ENCODE measurements at places on chromosomes 6 and 20.

DNA sequence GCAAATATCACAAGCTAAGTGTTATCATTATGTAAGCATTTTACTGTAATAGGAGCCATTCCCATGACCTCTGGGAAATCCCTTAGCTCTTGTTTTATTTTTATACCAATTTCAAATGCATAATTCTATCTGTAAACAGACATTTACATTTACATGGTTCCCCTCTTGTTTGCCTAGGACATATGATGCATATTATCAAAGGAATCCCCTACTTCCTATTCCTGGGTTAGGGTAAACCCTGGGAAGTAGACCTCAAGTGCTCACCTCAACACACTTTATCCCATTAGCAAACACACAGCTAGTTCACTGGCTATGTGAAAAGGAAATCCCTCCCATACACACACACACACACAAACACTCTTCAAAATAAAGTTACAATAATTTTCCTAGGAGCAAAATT is 27.1 kb downstream of the PDE10A start:
- DNase-seq: no peak

GRCh38 chr20:56465997-56466396 is 2.4 kb upstream of the RTF2 start:
- no peak for DNase-seq

GRCh38 chr6:156423075-156423474 is 354.1 kb upstream of the ARID1B start:
- DNase-seq: no peak

DNA sequence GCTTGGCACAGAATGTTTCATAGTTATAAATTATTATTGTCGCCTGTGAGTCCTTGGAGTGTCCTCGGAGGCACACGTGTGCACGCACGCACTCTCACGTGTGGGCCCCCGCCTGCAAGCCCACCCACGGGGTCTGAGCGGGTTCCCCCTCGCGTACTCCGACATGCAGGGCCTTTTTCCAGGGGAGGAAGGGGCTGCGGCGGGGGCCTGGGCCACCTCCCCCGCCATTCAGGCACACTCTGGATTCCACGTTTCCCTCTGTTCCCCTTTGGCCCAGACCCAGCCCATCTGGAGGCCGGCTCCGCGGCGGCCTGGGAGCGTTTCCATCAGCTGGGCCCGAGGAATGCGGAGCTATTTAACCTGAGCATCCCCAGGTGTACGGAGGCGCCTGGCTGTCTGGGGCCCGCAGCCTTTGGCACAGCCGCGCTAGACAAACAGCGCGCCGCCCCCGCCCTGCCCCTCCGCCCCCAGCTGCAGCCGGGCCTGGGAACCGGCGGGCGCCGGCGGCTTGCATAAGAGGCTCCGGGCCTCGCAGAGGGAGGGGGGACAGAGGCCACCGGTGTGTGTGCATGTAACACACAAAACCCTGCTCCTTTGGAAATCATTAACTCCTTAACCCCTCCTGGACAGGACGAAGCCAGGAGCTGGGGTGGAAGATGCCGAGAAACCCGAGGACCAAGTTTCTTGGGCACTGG is 3.3 kb downstream of the ID1 start:
- DNase-seq: no peak

DNA sequence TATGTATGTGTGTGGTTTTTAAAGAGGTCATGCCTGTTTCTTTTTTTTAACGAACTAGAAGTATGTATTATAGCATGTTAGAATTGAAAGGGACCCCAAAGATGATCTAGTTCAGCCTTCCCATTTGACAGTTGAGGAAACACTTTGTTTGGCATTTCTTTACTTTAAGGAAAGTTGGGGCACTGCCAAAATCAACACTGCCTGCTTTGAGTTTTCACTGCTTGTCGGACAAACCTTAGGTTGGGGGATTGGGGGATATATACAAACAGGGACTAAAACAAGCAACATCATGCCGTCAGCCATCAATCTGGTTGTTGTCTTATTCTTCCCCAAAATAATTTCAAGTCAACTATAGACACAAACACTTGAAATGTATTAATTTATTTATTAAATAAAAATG is 14.1 kb upstream of the CALHM6 start:
- no peak for DNase-seq

Data from activated CD4-positive, CD25-positive, alpha-beta regulatory T cell treated with anti-CD3 and anti-CD28 coated beads, Interleukin-2, amount 50 U/mL, for 16 hours (primary cell).